ENCODE measurements at places on chromosomes 3 and 15.

DNA sequence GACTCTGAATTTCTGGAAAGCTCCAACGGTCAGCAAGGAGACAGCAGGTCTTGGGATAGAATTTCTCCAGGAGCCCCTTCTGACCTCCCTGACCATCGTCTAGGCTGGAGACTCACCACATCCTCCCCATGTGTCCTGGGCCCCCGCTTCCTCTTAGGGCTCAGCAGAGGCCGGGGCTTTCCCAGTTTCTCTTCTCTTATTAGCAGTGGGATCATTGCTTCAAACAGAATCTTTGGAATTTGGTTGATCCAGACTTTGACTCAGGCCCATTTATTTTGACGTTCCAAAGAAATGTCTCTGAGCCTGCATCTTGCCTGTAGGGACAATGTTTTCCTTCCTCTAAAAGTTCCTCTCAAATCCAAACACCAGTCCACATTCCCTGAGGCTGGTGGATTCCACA, 38.4 kb upstream of the SLC6A6 start:
- no peak for DNase-seq

DNA sequence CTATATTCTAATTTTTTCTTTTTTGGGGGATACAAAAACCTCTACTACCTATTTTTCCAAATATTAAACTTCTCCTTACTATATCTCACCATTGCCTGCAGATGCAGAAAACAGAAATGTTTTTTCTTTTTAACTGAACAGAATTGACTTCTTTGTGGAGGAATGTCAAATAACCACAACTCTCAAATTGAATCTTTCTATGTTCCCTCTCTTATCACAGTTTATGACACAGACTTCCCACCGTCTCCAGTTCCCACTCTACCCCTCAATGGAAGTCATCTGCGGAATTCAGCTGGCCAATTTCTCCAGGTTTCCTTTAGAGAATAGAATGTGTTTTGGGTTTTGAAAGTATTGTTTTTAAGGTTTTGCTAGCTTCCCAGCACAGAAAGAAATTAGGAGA, 77.0 kb downstream of the NR2F2 start:
- no peak for DNase-seq

- DNase-seq: no peak
Observed at GRCh38 chr15:79897380-79897678, 515 bp upstream of the MTHFS start.

DNA sequence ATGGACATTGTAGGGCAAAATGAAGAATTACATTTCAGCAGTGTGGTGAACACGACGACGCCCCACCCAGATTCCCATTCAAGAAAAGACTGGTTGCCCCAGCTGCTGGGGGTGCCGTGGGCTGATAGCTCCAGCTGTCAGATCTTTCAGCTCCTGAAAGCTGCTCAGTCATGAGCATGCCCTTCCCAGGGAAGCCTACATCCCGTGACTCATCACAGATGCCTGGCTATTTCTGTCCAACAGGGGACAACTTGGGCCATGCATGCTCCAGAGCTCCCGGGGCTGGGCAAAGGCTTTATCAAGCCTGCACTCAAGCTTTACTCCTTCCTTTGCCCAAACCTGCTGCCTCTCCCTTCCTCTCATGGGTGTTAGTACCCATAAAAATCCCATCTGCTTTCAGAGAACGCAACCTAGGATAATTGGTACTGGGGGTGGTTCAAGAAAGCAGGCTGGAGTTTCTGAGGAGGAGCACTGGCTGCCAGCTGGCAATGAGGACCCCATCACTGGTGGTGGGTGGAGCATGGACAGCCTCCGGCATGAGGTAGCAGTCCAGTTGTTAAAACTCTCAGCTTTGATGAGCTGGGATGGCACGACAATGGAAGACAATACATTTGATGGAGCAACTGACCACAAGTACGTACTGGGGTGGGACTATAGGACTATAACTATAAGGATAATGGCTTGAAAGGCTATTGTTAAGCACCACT, 16.4 kb upstream of the ST8SIA2 start:
- no peak for DNase-seq

DNA sequence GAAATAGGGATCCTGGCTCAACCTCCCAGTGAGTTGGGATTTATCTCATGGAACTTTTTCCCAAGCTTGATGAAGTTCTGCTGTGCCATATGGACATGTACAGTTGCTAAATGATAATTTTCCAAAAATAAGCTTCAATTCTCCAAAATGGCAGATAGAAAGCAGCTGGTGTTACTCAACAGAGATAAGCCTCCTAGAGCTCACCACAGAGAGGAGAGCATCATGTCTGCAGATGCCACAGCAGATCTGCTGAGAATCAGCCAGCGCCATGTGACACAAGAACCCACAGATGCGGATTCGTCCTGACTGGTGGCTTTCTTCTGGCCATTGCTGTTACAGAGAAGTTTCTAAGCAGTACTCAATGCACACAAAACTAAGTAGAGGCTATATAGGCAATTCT, 50.6 kb downstream of the AGTR1 start:
- DNase-seq: no peak

DNA sequence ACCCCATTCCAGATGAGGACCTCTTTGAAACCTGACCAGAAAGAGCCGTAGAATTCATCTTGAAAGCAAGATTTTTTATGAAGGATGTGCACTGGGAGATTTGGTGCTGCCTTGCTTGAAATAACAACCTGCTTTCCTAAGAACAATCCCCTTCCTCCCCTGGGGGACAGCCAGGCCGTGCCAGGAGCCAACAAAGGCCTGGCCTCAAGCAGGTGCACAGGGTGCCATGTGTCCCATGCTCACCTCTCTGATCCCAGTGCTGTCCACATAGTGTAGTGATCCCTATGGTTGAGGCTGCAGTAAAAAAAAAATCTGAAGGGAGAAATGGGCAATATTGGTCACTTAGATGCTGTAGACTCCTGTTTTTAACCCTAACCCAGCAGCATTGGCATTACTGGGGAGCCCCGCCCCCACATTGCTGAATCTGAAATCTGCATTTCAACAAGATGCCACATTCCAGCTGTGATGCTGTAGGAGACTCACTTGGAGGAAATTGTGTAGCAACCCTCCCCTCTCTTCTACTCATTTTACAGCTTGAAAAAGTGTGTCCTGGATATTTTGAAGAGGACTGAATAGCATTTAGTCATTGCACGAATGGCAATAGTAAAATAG, 171.2 kb downstream of the APBA2 start:
- no peak for DNase-seq

DNA sequence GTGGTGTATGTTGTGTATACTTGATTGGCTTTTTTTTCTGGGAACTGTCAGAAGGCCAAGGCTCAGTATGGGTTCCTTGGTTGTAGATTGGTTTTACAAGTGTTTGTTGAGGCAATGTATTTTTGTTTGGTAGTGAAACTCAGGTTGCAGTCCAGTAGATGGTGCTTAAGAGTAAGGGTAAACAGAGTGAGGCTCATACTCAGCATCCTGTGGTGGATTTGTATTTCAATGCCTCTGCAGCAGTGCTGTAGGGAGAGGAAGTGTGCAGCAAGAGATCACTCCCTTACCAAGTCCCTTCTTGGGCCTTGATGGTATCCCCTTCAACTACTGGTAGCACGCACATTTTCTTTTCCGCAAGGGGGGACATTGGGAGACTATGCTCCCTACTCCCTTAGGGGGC, 428.5 kb upstream of the CNTN3 start:
- no peak for DNase-seq

GRCh38 chr15:76979996-76980520, 14.9 kb upstream of the PSTPIP1 start:
- no peak for DNase-seq

GRCh38 chr3:15815696-15816095, 17.9 kb upstream of the ANKRD28 start:
- DNase-seq: no peak

DNA sequence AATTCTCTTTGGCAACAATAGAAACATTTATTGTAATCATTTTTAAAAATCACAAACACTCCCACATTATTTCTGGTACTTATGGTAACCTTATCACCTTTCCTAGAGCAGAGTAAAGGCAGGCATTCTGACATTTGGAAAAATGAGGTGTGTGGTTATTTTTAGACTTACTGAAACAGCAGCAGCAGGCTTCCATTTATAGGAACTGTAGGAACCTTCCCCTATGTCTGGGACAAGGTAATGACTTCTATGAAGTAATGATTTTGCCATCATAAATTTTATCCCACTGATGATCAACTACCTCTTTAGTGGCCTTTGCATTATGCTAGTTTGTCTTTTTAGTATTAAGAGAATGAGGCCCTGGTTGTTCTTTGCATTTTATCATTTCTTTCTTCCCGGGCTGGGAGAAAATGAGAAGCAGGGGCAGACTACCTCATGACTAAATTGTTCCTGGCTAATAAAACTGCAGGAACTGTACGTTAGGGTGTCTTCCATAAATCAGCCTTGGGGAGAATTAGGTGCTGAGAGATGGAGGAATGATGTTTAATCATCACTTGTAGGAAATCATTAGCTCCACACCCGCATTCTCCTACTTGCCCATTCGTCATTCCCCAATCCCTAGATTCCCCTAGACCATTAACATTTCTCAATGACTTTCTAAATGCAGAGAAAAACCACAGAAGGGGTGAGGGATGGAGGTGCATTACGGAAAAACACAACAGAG, 680.3 kb downstream of the AGBL1 start:
- no peak for DNase-seq

- no peak for DNase-seq
Observed at GRCh38 chr15:77013776-77014131, 18.8 kb downstream of the PSTPIP1 start.

DNA sequence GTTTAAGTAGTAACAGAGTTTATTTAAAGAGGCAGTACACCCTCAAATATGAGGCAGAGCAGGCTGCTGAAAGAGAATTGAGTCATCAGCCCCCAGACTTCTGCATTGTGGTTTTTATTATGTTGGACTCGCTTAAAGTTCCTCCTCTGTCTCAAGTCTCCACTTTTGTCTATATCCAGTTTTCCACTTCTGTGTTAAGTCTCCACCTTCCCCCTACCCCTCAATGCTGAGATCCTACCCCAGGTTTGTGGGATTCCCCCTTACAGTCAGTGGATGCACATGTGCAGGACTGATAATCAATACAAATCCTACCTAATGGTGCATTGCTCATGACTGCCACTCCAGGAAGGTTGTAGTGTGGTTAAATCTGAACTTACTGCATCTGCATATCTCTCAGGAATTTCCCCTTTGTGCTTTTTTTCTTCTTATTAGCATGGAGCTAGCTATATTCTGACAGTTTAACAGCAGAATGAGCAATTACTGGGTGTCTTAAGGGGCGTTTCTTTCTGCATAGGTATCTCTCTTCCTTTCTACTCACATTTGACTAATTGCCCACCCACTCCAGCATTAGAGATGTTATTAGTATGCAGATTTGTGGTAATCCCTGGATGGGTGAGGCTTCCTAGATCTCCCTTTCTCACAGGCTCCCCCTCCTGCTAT, 11.9 kb upstream of the CD200R1L start:
- DNase-seq: no peak

DNA sequence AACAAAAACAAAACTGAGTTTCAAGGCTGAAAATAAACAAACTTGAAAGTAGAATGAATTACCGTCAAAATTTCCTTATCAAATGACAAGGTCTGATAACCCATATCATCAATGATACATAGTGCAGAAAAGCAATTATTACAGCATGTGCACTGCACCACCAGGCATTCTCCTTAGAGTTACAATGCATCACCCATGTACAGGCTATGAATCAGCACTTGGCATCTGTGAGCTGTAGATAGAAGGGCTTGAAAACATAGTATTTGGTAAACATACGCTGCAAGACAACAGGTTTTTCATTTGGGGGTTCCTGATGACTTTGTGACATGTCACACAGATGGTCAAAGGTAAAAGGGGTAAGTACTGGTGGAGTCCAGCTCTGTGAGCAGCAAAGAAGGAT, 265.1 kb downstream of the CTNNB1 start:
- DNase-seq: no peak

GRCh38 chr3:86929046-86929445, 61.9 kb downstream of the VGLL3 start:
- DNase-seq: no peak

DNA sequence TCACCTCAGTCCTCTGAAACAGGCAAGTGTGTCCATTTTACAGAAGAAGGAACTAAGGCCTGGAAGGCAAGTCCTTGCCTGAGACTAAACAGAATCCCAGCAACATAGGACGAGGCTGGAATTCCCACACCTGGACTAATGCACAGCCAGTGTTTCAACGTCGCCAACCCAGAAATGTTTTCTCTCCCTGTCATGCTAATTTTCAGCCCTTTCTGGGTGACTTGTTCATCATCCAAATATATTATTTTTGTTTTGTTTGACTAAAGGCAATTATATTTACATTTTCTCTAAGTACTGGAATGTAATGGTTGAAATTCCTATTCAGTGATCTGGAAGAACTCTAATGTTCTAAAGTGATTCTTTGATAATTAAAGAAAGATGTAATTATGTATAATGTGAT, 51.8 kb downstream of the BTD start:
- DNase-seq: no peak
